ENCODE measurements at places on chromosomes 1 and 21.

GRCh38 chr1:94795434-94795833 is 24.7 kb upstream of the SLC44A3 start:
- DNase-seq, result no peak

GRCh38 chr1:220926146-220926545 is 46.9 kb downstream of the HLX start:
- no peak for DNase-seq

DNA sequence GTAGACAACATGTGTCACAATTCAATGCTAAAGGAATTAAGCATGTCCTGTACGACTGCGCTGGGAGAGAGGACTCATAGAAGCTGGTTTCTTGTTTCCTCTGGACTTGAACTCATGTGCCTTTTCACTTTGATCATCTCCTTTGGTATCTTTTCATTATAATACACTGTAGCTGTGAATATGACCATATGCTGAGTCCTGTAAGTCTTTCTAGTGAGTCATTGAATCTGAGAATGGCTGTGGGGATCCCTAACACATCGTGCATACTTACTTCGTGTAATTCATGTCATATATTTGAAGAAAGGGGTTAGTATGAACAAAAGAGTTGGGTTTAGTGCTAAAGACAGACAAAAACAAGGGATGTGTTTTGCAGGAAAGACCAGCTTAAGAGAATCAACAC is 148.1 kb upstream of the RUNX1 start:
- DNase-seq, result no peak

DNA sequence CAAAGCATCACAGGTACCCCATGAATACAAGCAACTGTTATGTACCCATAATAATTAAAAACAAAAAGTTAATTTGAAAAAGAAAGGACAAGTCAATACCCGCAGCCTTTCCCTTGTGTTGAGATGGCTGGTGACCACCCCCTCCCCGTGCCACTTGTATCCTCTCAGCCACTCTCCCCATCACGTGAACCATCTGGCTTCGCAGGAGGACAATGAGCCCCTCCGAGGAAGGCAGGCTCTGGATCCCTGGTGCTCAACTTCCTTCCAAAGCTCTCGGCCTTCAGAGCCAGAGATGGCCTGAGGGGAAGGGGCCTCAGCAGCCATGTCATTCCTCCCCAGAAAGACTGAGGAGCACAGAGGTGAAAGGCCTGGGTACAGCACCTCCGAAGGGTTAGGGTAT is 120.4 kb upstream of the RAB4A start:
- no peak for DNase-seq

DNA sequence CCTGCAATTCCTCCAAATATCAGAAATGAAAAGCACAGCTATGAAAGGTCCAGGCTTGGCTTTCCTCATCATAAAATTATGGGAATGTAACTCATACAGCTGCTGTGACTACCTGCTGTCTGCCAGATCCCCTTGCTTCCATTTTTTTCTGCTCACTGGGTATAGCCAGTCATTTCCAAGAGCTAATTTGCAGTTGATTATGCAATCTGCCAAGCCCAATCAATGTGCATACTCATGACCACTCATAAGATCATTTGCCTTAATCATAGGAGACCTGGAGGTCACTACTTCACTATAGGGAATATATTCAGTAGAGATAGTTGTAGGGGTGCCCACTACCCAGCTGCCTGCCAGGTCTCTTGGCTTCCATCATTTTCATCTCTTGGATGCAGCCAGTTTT is 417.7 kb upstream of the ZRANB2 start:
- DNase-seq, result no peak

GRCh38 chr21:31186916-31187315 is 148.6 kb upstream of the KRTAP19-8 start:
- DNase-seq, result no peak

DNA sequence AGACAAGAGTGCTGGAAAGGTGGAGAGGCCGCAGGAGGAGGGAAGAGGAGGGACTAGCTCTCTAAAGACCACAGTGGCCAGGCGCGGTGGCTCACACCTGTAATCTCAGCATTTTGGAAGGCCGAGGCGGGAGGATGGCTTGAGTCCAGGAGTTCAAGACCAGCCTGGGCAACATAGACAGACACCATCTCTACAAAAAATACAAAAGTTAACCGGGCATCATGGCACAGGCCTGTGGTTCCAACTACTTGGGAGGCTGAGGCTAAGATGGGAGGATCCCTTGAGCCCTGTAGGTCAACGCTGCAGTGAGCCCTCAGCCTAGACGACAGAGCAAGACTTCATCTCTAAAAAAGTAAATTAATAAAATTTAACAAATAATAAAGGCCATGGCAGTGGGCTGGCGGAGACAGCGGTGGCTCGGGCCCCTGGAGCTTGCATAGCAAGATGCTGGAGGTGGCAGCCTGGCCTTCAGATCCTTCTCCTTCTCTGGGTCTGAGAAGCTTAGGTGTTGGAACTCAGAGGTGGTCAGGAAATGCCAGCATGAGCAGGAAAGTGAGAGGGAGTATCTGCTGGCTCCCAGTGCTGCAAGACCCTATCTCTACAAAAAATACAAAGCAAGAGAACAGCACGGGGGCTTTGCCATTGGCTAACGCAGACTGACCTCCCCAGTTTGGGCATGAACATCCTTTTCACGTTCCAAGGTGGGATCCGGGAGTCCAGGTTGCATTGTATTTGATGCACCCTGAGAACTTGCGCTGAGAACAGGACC is 10.7 kb downstream of the WNT3A start:
- DNase-seq, result no peak

- no peak for DNase-seq
Observed at GRCh38 chr1:42910985-42911384, 47.7 kb downstream of the SLC2A1 start.

- no peak for DNase-seq
Observed at GRCh38 chr1:204977318-204977717, 65.7 kb upstream of the CNTN2 start.

DNA sequence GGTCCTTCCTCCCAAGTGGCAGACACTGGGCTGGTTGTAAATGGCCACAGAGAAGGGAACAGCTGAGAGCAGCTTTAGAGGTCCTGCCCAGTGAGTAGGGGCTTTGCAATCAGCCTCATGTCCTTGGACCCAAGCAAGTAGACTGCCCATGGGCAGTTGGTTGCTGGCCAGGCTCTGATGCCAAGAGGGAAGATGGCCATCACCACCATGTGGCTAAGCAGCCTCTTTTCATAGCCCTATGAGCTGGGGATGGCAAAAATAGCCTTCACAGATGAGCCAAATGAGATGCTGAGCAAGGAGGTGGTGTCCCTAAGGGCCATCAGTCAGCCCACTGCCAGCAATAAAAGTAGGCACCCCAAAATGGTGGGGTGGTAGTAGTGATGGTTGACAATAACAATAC is 3.2 kb downstream of the DISP3 start:
- DNase-seq, result no peak

DNA sequence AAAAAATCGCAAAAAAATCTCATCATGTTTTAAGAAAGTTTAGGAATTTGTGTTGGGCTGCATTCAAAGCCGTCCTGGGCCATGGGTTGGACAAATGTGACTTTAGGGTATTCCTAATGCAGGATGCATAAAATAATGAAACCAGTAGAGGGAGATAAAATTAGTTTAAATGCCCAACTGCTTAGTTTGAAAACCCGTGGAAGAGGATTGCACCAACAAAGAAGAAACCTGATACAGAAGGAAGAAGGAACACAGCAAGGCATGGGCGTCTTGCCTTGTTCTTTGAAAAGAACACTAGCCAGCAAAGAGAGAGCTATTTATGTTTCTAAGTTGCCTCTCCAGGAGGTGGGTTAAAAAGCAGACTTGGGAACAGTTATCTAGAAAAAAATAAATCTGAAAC is 37.9 kb downstream of the WDR3 start:
- DNase-seq, result no peak

DNA sequence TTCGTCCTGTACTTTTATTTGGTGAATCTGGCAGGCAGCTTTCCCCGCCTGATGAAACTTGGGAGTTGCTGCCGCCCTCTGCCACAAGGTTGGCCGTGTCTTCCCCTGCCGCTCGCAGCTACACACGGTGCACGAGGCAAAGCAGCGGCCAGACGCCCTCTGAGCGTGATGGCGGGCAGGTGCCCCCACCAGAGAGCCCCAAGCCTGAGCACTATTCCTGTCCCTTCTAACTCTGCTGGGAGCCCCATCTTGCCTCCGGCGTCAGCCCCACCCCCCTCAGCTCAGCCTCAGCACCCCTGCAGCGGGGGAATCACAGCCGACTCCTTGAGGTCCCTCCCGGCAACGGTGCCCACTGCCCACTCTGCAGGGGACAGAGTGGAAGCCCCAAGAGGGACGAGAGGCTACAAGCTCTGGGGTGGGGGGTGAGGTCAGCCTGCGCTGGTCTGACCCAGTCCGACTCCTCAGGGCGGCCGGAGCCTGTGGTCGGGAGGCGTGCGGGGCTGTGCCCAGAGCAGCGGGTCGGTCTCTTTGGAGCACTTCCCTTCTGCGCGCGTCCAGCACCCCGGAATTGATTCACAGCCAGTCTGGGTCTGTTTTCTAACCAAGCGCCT is 41.3 kb downstream of the RIPK4 start:
- DNase-seq, result no peak

DNA sequence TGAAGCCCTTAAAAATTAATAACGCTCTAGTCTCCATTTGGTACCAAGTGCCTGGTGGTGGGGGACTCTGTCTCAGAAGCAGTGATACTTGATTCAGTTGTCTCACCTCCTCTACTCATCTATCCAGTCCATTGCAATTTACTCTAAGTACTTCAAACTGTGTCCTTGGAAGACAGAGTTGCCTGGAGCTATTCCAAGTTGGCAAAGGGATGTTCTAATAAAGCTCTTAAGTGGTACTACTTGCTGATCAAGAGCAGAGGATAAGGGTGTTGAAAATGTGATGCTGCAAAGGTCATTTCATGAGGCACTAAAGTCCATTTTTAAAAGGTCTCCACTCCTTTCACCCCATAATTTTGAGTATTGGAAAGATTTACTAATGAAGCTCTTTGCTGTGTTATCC is 142.2 kb downstream of the NFIA start:
- no peak for DNase-seq

- DNase-seq, result no peak
Observed at GRCh38 chr1:93474321-93474720, 26.4 kb downstream of the FNBP1L start.

DNA sequence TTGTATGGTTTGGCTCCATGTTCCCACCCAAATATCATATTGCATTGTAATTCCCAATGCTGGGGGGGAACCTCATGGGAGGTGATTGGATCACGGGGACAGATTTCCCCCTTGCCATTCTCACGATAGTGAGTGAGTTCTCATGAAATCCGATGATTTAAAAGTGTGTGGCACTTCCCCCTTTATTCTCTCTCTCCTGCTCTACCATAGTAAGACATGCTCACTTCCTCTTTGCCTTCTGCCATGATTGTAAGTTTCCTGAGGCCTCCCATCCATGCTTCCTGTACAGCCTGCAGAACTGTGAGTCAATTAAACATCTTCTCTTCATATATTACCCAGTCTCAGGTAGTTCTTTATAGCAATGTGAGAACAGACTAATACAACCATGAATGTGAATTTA is 211.6 kb upstream of the NR5A2 start:
- DNase-seq, result no peak

GRCh38 chr1:22534951-22535350 is 28.3 kb upstream of the EPHA8 start:
- DNase-seq, result no peak

DNA sequence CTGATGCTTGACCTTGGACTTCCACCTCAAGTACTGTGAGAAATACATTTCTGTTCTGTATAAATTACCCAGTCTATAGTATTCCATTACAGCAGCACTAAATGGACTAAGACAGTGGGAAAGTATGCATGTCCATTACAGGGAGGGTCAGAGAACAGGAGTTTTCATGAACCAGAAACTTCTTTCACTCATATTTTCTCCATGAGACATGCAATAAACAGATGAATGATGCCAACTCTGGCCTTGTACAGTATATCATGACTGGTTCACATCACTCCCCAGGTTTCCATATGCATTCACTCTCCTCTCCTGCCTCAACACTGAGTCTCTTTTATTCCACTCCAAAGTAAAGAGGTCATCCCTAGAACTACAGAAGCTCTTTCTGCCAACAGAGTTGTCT is 4.5 kb upstream of the IFI16 start:
- DNase-seq, result no peak

DNA sequence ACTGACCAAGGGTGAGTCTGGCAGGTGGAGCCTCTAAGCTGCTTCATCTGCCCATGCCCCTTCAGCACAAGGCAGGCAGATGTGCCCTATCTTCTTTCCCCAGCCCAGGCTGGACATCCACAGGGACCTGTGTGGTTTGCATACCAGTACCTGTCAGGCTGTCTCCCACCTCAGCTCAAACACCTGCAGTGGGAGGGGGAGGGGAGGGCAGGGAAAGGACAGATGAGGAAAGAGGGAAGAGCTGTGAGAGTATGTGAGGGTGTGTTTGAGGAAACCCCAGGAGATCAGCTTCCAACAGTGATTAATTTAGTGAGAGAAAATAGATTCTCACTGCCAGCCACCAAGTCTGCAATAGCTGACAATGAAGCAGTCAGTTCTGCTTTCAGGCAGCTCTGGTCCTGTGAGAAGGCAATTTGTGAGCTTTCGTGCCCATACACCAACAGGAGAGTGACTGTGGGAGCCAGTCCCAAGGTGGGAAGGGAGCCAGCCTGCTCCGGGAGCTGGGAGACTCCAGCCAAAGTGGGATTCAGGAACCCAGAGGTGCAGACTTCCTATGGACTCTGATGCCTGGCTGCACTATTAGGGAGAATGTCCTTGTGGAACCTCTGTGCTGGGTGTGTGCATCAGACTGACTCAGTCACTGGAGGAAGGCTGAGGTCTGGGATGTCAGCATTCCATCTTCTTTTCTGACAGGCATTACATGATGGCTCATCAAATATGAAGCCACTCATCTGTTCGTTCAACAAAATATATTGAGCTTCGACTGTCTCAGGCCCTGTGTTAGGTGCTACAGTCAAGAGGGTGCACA is 59.7 kb downstream of the TNR start:
- DNase-seq, result no peak

- no peak for DNase-seq
Observed at GRCh38 chr1:65260851-65261473, 48.4 kb upstream of the DNAJC6 start.

DNA sequence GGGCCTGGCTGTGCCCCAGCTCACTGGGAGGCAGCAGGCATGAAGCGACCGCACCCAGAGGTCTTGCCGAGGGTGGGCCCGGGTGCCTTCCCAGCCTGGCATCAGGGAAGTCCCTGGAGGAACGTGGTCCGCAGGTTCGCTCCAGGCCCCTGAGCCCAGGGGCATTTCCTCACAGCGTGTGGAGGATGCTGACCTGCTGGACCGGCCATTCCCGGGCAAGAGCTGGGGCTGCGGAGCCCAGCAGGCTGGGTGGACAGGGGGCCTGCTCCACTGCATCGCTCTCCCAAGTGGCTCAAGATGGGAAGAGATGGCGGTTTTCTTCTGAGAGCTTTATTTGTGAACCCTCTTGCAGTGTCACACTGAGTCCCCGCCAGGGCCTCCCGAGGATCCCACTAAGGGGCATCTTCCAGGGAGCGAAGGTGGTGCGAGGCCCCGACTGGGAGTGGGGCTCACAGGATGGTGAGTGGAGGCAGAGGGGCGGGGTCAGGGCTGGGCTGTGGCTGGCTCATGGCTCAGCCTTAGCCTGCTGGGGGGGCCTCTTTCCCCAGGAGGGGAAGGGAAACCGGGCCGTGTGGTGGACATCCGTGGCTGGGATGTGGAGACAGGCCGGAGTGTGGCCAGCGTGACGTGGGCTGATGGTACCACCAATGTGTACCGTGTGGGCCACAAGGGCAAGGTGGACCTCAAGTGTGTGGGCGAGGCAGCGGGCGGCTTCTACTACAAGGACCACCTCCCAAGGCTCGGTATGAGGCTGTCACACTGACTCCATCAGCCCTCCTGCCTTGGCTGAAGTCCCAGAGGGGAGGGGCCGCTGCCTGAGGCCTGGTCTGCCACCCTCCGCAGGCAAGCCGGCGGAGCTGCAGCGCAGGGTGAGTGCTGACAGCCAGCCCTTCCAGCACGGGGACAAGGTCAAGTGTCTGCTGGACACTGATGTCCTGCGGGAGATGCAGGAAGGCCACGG is 7.2 kb upstream of the MMP23B start:
- DNase-seq, result no peak
